Motor neuron (in vitro differentiated cells): ENCODE measurements at places on chromosomes 6 and 20. TPM values are rescaled to one million over a fixed set of nuclear protein-coding genes. Genes with fewer than 3 reads are reported as not detected.

GRCh38 chr6:42783177-42783875, 1.5 kb downstream of the BICRAL start:
- ATAC-seq: peak; percentile 56

DNA sequence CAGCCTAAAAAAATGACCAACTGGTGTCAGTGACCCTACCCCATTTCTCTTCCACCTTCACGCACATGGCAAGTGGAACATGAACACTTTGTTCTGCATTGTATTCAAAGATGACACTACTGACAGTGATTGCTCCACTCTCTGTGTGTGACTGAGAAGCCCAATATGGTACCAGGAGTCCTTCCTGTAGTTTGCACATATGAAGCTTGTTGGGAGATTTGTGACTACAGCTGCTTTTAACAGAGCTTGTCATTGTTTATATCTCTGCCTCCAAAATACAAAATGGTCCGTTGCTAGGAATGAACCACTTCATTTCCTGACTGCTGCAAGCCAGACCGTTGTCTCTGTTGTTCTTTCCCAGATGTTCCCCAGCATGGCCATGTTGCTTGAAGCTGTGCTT, 140.3 kb upstream of the TCF21 start:
- no peak for ATAC-seq

GRCh38 chr6:35495258-35496035, 1.4 kb downstream of the TEAD3 start:
- ATAC-seq: peak; percentile 2

DNA sequence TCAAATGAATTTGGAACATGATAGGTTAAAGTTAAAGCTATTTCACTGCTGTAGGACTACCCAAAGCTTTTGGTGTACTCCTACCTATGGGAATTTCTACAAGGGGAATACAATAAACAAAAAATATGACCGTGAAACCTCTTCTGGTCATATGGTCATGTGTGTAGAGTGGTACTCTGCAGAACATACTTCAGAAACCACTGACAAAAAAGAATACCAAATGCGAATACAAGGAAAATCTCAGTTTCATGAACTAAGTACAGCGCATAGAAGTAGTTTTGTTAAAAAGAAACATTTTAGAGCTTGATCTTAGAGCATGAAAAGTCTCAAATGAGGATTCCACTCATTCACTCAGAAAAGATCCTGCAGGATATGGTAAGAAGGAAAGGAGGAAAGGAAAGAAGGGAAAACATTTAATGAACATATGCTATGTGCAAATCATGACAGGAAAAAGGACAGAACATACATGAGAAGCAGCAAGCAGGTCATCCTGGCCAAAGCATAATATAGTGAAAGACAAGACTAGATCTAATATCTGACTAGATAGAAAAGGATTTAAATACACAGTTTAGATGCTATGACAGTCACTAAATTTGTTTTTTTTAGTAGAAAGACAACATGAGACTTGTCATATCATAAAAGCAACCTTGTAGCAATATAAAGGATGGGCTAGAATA, 36.5 kb downstream of the SNX14 start:
- ATAC-seq: no peak

- ATAC-seq: no peak
These were observed 553.7 kb downstream of the CD83 start for GRCh38 chr6:14671261-14671681.

GRCh38 chr6:20117474-20117873, 94.8 kb downstream of the MBOAT1 start:
- no peak for ATAC-seq

- no peak for ATAC-seq
These were observed 3.0 kb upstream of the CDYL start for GRCh38 chr6:4773181-4773580.

DNA sequence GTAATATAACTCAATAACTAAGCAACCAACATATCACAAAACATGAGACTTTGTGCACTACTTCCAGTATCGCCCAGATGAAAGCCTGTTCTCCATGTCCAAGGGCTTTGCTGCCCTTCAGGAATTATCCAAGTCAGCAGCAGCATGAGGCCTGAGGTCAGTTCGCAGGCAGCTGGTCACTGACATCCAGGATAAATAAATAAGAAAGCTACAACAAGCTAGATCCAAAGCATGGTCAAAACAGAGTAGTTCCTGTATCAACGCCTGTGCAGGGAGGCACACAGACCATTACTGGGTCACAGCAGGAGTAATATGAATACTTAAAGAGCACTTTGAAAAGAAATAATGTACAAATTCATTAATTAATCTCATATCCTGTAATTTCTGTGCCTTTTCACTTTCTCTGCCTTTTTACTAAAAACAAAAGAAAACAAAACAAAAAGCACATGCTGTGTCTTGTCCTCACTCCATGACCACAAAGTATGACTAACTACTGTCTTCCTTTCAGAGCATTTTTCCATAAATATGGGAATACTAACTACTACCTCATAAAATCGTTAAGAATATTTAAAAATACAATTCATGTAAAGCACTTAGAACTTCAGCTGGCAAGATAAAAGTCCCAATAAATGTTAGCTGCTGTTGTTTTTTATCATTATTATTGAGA, 374.9 kb upstream of the IRAK1BP1 start:
- no peak for ATAC-seq

GRCh38 chr6:98787435-98787834, 46.9 kb upstream of the POU3F2 start:
- peak; percentile 64 for ATAC-seq

DNA sequence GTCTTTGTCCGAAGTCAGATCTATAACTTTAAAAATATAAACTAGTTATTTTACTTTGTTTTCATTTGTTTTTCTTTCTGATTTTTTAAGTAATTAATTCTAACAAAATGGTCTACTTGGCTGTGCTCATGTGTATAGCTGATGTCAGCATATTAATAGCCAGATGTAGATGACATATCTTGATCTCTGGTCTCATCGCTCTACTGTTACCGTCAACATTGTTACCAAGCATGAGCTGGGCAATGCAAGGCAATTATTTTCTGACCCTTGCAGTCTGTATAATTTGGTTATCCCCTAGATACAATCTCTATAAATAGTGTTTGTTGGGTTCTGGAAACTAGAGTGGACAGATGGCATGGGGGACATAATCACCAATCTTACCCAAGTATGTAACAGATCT, 151.6 kb upstream of the PTPRK start:
- no peak for ATAC-seq

DNA sequence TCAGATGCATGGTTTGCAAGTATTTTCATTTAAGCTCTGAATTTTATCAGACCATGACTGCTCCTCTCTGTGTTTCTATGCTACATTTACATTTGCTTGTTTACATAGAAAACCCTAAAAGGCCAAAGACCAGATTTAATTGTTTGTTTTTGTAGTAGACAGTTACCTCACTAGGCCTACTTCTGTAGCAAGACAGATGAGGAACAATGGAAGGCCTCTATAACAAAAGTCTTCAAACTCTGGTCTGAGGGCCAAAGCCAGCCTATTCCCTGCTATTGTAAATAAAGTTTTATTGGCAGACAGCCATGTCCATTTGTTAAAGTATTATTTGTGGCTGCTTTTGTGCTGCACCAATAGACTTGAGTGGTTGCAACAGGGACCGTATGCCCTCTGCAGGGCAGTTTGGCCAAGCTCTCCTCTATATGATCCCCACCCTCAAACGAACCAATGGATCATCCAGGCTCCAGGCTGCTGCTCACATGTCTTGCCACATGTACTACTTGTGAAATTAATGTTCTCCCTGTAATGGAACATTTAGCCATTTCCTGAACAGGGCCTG, 182.0 kb downstream of the DOK5 start:
- no peak for ATAC-seq

DNA sequence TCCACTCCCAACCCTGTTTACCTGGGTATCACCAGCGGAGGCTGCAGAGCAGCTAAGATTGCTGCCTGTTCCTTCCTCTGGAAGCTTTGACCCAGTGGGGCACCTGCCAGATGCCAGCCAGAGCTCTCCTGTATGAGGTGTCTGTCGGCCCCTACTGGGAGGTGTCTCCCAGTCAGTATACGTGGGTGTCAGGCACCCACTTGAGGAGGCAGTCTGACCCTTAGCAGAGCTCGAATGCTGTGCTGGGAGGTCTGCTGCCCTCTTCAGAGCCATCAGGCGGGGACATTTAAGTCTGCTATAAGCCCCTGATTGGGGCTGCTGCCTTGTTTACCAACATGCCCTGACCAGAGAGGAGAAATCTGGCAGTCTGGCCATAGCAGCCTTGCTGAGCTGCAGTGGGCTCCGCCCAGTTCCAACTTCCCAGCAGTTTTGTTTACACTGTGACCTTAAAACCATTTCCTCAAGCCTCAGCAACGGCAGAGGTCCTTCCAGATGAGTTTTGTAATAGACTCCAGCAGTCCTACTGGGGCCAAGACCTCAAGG, 2.8 kb downstream of the RAET1E start:
- ATAC-seq: no peak

GRCh38 chr20:61500791-61501321, 248.8 kb downstream of the CDH4 start:
- ATAC-seq: no peak

DNA sequence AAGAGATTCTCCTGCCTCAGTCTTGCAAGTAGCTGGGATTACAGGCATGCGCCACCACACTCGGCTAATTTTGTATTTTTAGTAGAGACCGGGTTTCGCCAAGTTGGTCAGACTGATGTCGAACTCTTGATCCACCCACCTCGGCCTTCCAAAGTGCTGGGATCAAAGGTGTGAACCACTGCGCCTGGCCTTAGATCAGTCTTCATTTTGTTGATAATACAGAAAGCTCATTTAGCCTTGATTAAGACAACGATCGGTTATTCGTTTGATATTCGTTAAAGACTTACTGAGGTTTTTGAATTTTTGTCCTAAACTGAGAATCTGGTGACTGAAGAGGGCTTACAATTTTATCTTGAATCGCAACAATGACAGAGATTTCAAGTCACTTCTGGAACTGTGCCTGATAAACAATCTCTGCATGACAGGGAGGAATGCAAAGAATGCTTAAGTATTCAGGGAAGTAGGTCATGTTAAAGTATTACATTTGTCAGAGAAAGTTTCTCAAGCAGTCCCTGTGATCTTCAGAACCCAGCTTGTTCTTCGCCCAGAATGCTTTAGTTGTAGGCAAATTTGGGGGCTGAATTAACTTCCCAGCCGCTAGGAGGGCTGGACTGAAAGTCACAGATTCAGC, 14.8 kb downstream of the AKAP12 start:
- ATAC-seq: peak; percentile 18

GRCh38 chr20:30281584-30282197, 975.8 kb upstream of the DEFB115 start:
- ATAC-seq: no peak

GRCh38 chr6:142301651-142302391, at the start of gene ADGRG6:
TSS of gene ADGRG6 (plus strand) at chr6:142302007. CDS start at chr6:142302330, 323 bp downstream.
- ATAC-seq: peak; percentile 58

- ATAC-seq: no peak
These were observed at the start of gene TP53TG5 for GRCh38 chr20:45378191-45378590. TSS of gene TP53TG5 (minus strand) at chr20:45378325. CDS start at chr20:45378236, 89 bp downstream.

GRCh38 chr6:157221049-157221816, 102.1 kb downstream of the TMEM242 start:
- ATAC-seq: peak; percentile 83

DNA sequence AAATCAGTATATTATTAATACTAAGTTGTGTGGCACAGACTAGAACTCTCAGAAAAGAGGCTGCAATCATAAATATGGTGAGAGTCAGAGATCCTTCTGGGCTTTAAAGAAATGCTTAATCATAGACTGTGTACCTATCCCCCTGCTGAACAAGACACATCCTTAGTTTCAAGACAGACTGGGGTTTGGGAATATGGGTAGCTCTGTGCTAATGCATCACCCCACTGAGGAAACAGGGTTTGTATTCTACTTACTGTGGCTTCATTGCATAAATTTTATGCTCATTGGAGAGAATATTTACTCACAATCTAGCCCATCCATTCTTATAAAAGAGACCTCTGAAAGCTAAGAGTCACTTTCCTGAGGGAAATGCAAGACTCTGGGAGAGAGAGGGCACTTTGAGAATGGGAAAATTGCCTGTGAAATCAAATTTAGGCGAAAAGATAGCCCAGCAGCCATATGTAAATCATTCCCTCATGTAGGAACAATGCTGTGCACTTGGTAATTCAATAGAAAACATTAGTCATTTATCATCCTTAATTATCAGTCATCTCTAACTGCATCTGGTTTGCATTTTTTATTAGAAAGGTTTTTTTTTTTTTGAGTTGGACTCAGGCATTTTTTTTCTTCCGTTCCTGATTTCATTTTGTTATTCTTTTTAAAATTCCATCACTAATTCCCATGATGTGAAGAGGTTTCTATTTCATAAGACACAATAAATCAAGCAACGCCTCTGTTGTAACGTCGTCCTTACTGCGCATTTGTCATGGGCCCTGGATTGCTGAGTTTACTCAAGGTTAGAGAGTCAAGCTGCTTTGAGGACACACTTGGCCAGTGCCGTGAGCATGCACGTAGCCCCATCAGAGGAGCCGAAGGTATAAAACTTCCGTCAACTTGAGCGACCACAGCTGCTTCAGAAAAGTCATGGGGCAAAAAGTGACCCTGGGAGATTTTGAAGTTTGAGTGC, 91.8 kb downstream of the TRMT11 start:
- ATAC-seq: no peak

- no peak for ATAC-seq
These were observed 122.4 kb downstream of the TCP11 start for GRCh38 chr6:35018746-35019145.

GRCh38 chr6:31886541-31886991, 7.8 kb upstream of the SLC44A4 start:
- no peak for ATAC-seq

DNA sequence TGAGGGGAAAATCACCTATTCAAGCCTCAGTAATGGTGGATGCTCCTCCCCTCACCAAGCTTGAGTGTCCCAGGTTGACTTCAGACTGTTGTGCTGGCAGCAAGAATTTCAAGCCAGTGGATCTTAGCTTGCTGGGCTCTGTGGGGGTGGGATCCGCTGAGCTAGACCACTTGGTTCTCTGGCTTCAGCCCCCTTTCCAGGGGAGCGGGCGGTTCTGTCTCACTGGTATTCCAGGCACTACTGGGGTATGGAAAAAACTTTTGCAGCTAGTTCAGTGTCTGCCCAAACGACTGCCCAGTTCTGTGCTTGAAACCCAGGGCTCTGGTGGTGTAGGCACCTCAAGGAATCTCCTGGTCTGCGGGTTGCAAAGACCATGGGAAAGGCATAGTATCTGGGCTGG, 42.9 kb upstream of the UFL1 start:
- no peak for ATAC-seq

DNA sequence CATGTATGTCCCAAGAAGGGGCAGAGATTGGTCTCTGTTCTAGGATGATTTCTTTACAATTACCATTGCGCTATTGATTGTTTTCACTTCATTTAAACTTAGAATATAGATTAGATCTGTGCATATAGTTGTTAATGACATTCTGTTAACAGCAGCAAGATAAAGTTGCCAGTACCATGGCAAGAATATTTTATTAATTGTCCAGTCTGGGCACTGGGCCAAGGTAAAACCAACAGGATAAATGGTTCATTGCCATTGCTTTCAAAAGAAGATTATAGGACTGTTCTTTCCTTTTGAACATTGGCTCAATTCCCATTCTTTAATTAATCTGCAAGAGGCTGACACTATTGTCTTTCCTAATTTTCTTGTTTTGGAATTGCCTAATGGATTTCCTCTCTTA, 592.4 kb downstream of the RFPL4B start:
- peak; percentile 53 for ATAC-seq

Gene CST2
- total RNA-seq: 1.4 and 1.6 TPM in 2 replicates

Gene LRRN4
- total RNA-seq: 0.66 and 0.86 TPM in 2 replicates

Gene WFDC5
- total RNA-seq: 0.31 TPM in 1 of 2 replicates, not detected in the other

Gene TOP1
- total RNA-seq: 22.8 and 28.8 TPM in 2 replicates

Gene MKKS
- total RNA-seq: 18.7 and 22.2 TPM in 2 replicates

Gene RAET1G
- total RNA-seq: 0.18 TPM in 1 of 2 replicates, not detected in the other

Gene LRFN2
- 0.22 and 1.0 TPM in 2 replicates for total RNA-seq

Gene RPS6KA2
- total RNA-seq: 26.1 and 30.1 TPM in 2 replicates

Gene ENPP5
- total RNA-seq: 1.9 and 2.1 TPM in 2 replicates

Gene KIF6
- 0.77 and 1.1 TPM in 2 replicates for total RNA-seq

Gene FOXC1
- 44.4 and 46.6 TPM in 2 replicates for total RNA-seq

Gene CHRNA4
- total RNA-seq: 7.6 and 9.3 TPM in 2 replicates

Gene EXOC2
- total RNA-seq: 29.5 and 33.8 TPM in 2 replicates
